ENCODE measurements at places on chromosomes 12 and 14. TPM values are rescaled to one million over a fixed set of nuclear protein-coding genes. Genes with fewer than 3 reads are reported as not detected.

The CCDC177 gene
- total RNA-seq: not detected

The DNAI7 gene
- total RNA-seq: not detected

The PRH2 gene
- not detected for total RNA-seq

The COPZ1 gene
- 152 TPM for total RNA-seq

The FAIM2 gene
- total RNA-seq: 0.83 TPM
